ENCODE measurements at places on chromosomes 7 and 10.

DNA sequence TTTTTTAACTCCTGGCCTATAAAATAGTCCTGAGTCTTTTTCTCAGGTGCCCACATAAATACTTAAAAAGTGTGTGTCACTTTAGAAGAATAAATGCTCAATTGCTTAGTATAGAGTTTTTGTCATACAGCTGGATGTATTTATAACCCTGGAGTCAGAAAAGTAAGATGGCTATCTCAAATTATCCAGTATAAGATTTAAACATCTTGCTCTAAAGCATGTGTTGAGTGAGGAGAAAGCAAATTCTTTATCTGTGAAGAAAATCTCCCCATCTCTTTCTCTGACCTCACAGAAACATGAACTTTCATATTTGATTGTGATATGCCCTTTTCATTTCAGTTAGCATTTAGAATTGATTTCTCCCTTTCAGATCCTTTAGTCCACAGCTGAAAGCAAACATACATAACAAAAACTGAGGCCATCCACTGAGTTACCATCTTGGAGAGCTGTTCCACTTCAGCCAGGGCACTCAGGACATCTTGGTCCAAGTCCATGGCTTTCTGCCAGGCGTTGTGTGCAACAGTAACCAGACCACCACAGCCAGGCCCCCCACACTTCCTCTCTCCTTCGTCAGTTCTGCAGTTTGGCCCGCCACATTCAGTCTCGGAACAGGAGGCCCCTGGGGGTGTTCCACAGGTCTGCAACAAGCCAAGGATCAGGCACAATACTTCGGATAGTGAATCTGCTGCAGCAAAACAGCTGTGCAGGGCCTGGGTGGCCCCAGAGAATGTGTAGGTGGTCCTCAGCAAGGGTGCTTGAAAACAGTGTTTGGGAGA lies 40.9 kb downstream of the DLD start:
- H3K27ac ChIP-seq: no peak overlapping the region
- peaks cover 33% of the 10 kb centered on the region for H3K36me3 ChIP-seq
- H3K4me3 ChIP-seq: no peak overlapping the region
- H3K27me3 ChIP-seq: no peaks in the 10 kb centered on the region
- no peak for DNase-seq

GRCh38 chr7:114949231-114949630 lies 27.3 kb downstream of the MDFIC start:
- DNase-seq: no peak
- peaks cover 6% of the 10 kb centered on the region for H3K4me1 ChIP-seq
- no peak overlapping the region for H3K4me3 ChIP-seq
- no peaks in the 10 kb centered on the region for H3K27me3 ChIP-seq

- no peak for DNase-seq
- H3K36me3 ChIP-seq: no peaks in the 10 kb centered on the region
- peaks cover 5% of the 10 kb centered on the region for H3K4me1 ChIP-seq
Measured at GRCh38 chr7:27051451-27051850, 44.3 kb downstream of the HOXA1 start.

DNA sequence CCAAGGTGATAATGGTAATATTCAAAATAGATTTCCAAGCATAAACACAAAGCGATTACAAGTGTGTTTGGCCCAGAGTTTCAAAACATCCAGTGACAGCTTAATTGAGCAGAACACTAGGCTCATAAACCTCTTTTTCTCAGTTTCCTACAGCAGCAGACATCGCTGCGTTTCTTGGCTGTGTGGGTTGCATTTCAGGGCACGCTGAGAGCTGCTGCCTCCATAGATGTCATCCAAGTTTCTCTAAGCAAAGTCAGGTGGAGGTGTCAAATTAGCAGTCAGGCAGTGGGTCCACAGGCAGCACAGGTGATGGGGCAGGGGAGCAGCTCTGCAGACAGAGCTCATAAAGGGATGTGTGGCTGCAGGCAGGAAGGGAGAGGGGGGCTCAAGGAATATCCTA lies 50.5 kb upstream of the COL13A1 start:
- H3K36me3 ChIP-seq: no peaks in the 10 kb centered on the region
- DNase-seq: no peak
- no peak overlapping the region for H3K27ac ChIP-seq
- H3K4me1 ChIP-seq: no peaks in the 10 kb centered on the region
- H3K4me3 ChIP-seq: no peak overlapping the region

- H3K4me3 ChIP-seq: peak overlapping the region; percentile 14
- peak; percentile 76 for DNase-seq
- no peaks in the 10 kb centered on the region for H3K27me3 ChIP-seq
- H3K27ac ChIP-seq: peak overlapping the region; percentile 97
Measured at GRCh38 chr10:71964743-71965515, 734 bp downstream of the CHST3 start.

GRCh38 chr7:77455321-77455720 lies 39.2 kb upstream of the GSAP start:
- H3K4me3 ChIP-seq: no peak overlapping the region
- DNase-seq: no peak
- no peak overlapping the region for H3K27ac ChIP-seq
- peaks cover 4% of the 10 kb centered on the region for H3K4me1 ChIP-seq
- no peaks in the 10 kb centered on the region for H3K36me3 ChIP-seq

GRCh38 chr7:112828696-112829095 lies 38.5 kb upstream of the TMEM168 start:
- H3K4me3 ChIP-seq: no peak overlapping the region
- DNase-seq: no peak
- H3K4me1 ChIP-seq: no peaks in the 10 kb centered on the region
- H3K36me3 ChIP-seq: peaks cover 4% of the 10 kb centered on the region
